ENCODE measurements at places on chromosomes 13 and 19.
A peak's percentile ranks its signal among the peaks of the same experiment; 100 is the strongest.

GRCh38 chr19:7428651-7429113 lies 60.2 kb downstream of the PEX11G start:
- DNase-seq = no peak

DNA sequence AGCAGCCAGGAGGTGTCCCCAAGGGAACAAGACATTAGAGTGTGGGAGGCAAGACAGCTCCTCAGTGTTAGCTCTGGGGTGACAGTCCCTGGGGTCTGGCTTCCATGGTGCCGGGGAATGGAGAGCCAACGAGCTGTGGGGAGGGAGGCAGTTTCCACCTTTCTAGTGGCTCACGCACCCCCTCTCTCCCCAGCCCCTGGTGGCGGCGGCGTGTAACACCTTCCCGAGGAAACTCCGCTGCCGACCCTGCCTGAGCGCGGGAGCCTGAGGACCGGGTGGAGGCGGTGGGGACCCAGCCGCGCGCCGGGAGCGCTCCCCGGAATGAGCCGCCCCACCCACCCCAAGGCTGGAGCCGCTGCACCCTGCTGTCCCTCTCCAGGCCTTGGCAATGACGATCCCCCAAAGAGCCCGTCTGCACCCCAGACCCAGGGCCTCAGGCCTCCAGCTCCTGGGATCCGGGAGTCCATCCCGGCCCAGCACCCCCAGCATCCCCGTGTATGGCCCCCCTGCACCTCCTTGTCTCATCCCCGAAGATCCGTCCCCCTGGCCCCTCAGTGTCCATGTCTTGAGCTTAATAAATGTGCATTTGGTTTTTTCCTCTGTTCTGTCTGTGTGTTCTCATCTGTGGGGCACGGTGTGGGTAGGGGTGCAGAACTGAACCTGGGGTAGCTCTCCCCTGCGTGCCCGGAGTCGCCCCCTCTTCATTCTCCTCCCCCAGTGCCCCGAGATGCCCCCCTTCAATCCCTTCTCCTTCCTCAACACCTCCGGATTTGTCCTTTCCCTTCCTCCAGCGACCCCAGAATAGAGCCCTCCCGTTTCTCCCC lies 622 bp upstream of the FXYD5 start:
- DNase-seq = peak; percentile 50

- DNase-seq = no peak
Measured at GRCh38 chr19:35421362-35421761, 26.7 kb upstream of the FFAR2 start.

GRCh38 chr13:83943530-83944279 lies 61.4 kb upstream of the SLITRK1 start:
- peak; percentile 42 for DNase-seq

- no peak for DNase-seq
Measured at GRCh38 chr13:40563350-40564125, 102.9 kb downstream of the FOXO1 start.

Data from NCI-H82 (cell line).